Small intestine (tissue), 16 donors: ENCODE measurements at places on chromosomes 11 and 22.

GRCh38 chr11:117817368-117818040 is 7.0 kb downstream of the FXYD2 start:
- DNase-seq = peak; percentile 59

DNA sequence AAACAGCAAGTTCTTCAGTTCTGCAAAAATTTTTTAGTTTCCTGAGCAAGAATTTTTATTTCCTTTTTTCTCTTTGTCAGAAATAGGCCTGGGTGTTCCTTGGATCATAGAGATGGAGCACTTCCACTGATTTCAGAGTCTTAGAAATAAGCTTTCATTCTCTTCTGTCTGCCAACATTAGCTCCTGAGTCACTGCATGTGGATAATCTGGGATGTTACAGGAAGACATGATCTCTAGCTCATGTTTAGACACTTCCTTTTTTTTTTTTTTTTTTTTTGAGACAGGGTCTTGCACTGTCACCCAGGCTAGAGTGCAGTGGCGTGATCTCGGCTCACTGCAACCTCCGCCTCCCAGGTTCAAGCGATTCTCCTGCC is 13.2 kb upstream of the TMEM218 start:
- no peak for DNase-seq

DNA sequence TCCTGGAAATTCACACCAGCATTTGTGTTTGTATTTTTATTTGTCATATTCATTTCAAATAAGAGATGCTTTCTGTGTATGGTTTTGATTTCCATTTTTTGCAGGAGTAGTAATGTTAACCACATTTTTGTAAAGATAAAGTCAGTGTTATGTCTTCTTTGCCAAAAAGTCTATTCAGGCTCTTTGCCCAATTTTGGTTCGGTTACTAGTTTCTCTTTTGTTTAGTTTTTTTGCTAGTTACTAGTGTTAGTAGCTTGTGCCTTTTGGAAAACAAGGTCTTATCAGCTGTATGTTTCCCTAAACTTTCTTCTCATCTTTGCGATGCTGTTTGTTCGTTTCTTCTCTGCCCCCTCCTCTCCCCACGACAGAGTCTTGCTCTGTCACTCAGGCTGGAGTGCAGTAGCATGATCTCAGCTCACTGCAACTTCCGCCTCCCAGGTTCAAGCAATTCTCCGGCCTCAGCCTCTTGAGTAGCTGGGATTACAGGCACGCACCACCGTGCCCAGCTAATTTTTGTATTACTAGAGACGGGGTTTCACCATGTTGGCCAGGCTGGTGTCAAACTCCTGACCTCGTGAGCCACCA is 112.3 kb upstream of the GRK3 start:
- DNase-seq = no peak

DNA sequence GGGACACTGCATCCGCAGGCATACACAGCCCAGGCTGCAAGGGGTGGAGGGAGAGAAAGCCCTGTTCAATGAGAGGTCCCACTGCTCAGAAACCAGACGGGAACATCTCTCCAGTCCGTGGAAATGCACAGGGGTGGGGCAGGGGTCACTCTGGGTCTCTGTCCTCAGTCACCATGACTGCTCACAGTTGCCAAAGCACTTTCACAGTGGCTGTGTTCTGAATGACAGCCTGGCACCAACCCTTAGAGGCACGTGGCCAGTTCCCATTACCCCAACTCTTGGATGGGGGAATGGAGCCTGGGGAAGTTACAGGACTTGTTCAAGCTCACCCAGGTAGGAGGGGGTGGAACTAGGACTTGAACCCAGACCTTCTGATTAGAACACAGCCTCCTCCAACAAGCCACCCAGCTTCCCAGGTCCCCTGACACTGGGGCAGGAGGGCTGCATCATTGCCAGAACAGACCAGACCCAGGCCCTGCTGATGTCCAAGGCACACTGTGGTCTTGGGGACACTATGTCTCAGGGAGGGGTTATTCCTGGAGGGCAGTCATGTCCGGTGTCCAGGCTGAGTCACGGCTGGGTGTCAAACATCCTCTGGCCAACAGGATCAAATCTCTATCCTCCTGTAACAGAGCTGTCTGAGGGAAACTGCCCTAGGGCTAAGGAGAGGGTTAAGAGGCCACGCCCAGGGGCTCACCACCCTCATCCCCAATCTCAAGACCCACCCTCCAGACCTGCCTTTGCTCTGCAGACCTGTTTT is 8.2 kb downstream of the ZNF70 start:
- no peak for DNase-seq

DNA sequence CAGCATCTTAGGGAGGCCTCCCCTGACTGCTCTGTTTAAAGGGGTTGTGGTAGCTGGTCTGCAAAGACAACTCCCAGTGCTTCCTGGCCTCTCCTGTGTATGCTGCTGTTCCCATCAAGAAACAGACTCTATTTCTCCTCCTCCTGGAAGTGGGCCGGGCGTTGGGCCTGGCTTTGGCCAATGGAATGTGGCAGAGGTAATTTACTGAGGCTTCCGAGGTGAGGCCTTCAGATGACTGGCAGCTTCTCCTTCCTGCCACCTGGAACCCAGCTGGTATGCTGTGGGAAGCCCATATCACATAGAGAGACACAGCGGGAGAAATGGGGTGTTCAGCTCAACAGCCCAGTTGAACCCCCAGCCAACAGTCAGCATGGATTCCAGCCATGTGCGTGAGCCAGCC is 25.1 kb upstream of the EIF3D start:
- DNase-seq = no peak

DNA sequence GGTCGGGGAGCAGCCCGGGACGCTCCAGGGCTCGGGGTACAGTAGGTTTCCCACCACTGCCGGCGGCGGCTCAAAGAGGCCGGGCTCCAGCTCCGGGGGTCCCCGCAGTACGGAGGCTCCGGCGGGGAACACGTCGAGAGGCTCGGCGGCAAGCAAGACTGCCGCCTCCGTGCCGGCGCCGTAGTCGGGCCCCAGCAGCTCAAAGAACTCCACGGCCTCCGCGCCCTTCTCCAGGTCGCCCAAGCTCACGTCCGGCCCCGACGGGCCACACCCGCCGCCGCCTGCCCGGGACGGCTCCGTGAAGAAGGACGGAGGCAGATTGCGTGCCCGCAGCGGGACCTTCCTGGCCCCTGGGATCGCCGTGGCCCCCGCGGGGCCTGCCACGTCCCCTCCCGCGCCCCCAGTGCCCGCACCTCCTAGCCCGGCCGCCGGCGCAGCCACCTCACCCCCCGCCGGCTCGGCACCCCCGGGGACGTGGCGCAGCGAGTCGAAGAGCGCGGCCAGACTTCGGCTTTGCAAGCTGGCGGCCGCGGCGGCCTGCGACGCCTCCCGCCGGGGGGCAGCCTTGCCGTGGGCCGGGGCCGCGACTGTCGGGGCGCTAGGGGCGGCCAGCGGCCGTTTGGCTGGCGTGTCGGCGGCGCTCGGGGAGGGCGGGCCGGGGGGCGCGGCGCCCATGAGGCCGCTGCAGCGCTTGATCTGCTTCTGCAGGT is 775 bp downstream of the FAM181B start:
- peak; percentile 59 for DNase-seq

GRCh38 chr11:45459491-45459890 is 173.3 kb upstream of the SYT13 start:
- no peak for DNase-seq

- no peak for DNase-seq
Measured at GRCh38 chr11:84947970-84948580, 679.1 kb downstream of the DLG2 start.

DNA sequence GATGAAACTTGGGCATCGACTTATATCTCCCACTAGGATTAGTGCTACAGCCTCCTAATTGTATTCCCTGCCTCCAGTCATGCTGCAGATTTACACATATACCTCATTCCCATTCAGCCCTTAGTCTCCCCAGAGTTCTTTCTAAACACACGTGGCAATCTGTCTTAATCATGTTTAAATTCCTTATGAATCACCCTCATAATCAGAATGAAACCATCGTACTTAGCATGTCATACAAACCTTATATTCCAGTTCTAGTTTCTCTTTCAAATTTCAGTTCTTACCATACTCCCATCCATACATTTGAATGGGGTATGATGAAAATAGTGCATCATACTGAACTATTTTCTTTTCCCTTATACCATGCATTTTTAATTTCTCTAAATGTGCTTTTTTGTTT is 6.0 kb upstream of the OR10A2 start:
- DNase-seq = no peak

GRCh38 chr11:75267171-75267970 is 26.8 kb downstream of the TPBGL start:
- DNase-seq = no peak

- DNase-seq = no peak
Measured at GRCh38 chr11:76033699-76034098, 172.6 kb downstream of the WNT11 start.

DNA sequence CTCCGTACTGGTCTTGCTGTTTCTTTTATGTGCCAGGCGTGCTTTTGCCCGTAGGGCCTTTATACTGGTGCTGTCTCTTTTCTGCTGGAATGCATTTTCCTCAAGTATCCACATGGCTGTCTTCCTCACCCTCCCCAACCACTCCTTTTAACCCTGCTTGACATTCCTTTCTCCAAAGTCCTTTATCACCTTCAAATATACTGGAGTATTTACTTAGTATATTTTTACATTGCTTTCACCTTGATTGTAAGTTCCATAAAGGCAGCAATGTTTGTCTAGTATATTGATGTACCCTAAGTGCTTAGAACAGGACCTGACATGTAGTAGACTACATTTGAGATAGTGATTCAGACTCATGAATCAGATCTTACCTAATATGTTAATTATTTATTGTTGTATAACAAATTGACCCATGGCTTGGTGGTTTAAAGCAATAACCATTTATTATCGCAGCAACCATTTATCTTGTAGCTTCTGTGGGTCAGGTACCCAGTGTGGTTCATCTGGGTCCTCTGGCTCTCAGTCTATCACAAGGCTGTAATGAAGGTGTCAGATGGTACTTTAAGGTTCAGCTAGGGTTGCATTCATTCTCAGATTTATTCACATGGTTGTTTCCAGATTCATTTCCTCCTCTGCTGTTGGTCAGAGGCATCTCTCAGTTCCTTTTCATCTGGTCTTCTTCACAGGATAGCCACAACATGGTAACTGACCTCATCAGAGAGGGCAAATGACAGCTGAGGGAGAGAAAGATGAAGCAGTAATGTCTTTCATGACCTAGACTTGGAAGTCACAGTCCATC is 34.2 kb downstream of the DDX10 start:
- DNase-seq = no peak

GRCh38 chr11:119641983-119642745 is 86.8 kb downstream of the NECTIN1 start:
- DNase-seq = peak; percentile 47

GRCh38 chr11:122778148-122778547 is 60.2 kb upstream of the CRTAM start:
- DNase-seq = no peak

DNA sequence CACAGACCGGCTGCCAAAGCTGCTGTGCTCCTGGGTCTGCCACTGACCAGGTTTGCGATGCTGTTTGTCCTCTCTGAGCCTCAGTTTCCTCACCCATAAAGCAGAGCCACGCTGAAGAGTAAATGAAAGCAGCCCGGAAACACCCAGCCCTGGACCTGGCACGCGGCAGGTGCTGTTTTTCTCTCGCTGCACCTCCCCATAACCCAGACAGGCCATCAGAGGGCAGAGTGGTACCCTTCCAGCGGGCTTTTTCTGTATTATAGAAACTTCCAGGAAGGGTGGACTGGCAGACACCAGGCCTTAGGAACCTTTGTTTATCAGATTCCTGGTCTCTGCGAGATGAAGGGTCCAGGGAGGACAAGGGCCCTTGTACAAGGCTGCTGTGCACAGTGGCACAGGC is 17.9 kb upstream of the FGF19 start:
- peak; percentile 43 for DNase-seq

DNA sequence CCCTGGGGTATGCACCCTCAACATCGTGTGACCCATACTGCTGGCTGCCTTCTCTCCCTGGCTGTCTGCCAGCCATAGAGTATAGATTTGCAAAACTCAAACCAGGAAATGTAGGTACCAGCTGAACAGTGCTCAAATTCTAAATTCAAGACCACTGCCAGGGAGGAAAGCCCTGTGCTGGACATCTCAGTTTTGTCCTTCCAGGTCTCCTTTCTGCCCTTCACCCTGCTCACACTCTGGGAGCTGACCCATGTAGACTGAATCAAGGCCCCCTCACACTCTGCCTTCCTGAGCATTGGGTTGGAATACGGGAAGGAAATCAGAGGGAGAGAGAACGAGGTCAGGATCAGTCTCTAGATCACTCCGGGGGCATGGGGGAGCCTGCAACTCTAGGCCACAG is 12.4 kb upstream of the DRD2 start:
- DNase-seq = no peak

DNA sequence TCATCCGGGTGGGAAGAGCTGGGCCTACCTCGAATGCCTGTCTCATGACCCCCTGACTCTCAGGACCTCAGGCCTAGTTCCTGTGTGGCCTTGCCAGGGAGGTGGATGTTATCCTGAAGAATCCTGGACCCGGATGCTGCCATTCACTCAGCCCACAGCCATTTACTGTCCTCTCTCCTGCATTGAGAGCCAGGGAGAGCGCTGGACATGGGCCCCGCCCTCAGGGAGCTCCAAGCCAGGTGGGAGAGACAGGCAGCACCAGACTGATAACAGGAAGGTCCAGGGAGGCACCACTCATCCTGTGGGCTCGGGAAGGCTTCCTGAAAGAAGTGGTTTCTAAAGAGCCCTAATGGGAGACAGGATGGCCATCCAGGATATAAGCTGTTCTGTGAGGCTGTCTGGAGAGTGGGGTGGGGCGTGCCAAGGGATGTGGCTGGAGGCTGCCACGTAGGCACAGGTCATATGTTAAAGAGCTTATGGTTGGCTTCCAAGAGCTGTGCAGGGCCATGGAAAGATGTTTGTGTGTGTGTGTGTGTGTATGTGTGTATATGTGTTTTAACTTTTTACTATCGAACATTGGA is 8.6 kb downstream of the SERPINH1 start:
- DNase-seq = no peak

- no peak for DNase-seq
Measured at GRCh38 chr11:8336356-8337129, 72.9 kb upstream of the LMO1 start.

- DNase-seq = no peak
Measured at GRCh38 chr11:134405841-134406240, 6.2 kb downstream of the B3GAT1 start.

GRCh38 chr11:99592266-99592665 is 571.5 kb downstream of the CNTN5 start:
- no peak for DNase-seq
